CD4-positive, alpha-beta T cell treated with Interleukin-10 for 1 hour (primary cell): ENCODE measurements at places on chromosomes 12 and 14.

GRCh38 chr12:8033153-8034044 lies 883 bp downstream of the FOXJ2 start:
- peak; percentile 66 for DNase-seq

DNA sequence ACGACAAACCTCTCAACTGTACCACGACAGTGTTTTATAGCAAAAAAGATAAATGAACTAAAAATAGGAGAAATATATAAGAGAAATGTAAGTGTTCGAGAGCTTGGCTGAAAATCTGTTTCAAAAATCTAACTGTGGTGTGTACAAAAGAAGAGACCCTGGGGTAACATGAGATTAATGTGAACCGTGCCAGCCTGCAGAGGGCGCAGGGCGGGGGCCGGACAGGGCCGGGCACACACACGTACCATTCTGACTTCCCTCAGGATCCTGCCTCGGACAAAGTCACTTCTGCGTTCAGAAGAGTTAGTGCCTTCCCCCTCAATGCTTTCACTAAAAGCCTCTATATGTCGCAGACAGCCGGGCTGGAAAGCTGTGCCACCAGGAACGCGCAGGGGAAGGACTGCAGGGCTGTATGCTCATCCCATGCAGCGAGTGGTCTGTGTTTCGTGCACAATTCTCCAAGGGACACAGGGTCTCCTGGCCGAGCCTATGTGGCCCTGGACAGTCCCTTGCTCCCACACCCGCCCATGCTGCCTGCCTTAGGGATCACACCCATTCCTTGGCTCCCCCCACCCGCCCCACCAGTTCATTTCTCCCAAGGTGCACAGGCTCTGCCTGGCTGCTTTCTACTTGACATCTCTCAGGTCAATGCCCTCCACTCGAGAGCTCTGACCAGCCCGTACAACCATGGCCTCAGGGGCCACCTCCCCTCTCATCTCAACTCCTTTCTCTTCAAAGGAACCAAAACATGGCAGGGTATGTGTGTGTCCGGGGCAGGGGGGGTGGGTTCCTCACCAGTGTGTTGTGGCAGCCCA lies 8.5 kb downstream of the CDCA4 start:
- no peak for DNase-seq

DNA sequence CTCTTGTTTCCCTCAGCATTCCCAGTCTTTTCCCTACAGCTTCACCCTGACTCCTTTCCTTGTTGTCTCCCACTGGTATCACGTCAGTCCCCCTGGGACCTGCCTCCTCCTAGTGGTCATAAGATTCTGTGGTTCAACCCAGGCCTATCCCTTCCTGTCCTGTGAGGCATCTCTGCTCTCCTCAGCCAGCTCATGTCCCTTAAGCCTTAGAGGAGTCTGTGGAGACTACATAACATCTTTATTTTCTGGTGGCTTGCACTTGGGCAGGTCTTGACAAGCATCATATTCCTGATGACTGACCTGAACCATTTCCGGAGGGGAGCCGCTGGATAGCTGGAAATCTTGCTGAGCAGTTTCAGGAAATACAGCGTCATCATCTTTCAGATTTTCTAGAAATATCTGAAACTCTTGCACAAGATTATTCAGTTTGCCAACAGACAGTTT lies 688 bp downstream of the C12orf71 start:
- DNase-seq: no peak

- DNase-seq: no peak
Measured at GRCh38 chr12:66251049-66251448, 51.2 kb upstream of the HELB start.

GRCh38 chr12:93145086-93145485 lies 216.0 kb upstream of the EEA1 start:
- DNase-seq: no peak

GRCh38 chr12:65840793-65841670 lies 16.7 kb downstream of the HMGA2 start:
- no peak for DNase-seq

GRCh38 chr12:124310178-124310577 lies 15.3 kb downstream of the RFLNA start:
- DNase-seq: no peak

- peak; percentile 61 for DNase-seq
Measured at GRCh38 chr12:131511391-131511802, 199.5 kb upstream of the SFSWAP start.

- no peak for DNase-seq
Measured at GRCh38 chr12:124901003-124901402, 13.4 kb downstream of the UBC start.

GRCh38 chr12:112198120-112198733 lies 72.9 kb downstream of the TRAFD1 start:
- DNase-seq: peak; percentile 50

DNA sequence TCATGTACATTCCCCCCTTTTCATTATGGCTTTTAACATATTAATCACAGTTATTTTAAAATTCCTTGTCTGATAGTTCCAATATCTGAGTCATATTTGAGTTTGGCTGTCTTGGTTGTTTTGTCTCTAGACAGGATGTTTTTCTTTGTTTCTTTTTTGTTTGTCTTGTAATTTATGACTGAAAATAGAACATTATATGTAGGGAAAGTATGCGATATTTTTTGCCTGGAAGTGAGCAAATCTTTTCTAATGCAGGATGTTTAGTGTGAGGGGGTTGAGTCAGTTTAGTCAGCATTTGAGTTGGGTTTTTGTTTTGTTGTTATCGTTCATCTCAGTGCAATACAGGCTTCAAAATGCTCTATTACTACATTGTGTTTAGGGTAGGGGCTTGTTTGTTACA lies 239.7 kb downstream of the SNAPC1 start:
- no peak for DNase-seq

GRCh38 chr12:67915335-67915851 lies 73.9 kb upstream of the IFNG-AS1 start:
- no peak for DNase-seq

GRCh38 chr14:53741479-53742232 lies 215.0 kb downstream of the BMP4 start:
- DNase-seq: no peak

GRCh38 chr14:27506272-27506671 lies 908.4 kb upstream of the NOVA1 start:
- no peak for DNase-seq

- DNase-seq: no peak
Measured at GRCh38 chr14:51581017-51581881, 70.5 kb upstream of the FRMD6 start.

- DNase-seq: no peak
Measured at GRCh38 chr14:62269204-62269603, 507.0 kb downstream of the SNAPC1 start.

GRCh38 chr12:124532331-124532750 lies 35.1 kb downstream of the NCOR2 start:
- DNase-seq: no peak

DNA sequence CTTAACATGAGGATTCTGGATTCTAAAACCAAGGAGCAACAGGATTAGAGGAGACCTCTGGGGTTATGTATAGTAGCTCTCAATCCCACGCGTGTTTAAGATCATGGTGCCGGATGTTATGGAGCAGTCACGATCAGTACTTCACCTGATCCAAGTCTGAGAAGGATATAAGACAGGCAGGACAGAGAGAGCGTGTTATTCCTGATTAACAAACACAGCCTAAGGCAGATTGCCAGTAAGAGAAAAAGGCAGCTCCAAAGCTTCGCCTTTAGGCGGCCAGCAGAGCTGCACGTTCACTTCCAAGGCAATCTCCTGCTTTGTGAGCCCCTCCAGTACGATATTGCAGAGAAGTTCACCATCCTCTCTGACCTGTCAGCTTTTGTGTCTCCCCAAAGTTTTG lies 5.5 kb downstream of the SETD3 start:
- no peak for DNase-seq

DNA sequence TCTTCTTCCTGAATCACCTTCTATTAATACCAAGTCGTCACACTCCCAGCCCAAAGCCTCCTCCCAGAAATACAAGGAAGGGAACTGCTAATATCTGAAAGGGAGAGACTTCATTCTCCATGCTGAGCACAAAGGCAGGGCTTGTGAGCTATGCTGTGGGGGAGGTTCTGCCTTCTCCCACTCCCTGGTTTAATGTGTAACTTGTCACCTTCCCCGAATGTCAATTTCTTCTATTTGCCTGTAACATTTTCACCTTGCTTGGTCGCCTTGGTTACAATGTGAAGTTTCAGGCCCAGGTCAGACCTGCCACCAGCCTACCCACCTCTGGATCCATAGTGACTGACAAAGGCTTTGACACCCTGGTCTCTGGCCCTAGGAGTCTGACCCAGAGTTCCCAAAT lies 82.0 kb upstream of the ESRRB start:
- DNase-seq: no peak

DNA sequence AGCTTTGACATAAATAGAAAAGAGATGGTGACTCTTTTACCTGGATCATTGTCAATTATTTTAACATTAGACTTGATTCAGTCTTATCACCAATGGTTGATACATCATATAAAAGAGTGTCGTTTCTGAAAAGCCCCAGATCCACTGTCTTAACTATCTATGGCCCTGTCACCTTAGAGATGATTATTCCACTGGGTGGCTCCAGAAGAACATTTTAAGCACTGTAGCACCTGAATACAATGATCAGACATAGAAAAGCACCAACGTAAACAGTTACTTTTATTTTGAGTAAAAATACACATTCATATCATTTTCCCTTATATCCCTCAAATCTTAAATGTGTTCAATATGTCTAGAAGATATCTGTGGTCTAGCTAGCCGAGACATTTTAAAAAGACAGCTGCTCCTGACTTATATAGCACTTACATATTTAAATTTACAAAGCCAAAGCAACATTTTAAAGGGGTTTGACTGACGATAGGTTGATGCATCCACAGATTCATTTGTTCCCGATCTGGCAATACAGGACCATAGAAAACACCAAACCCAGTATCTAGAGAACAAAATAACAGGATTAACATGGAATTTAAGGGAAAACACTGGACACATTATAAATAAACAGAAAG lies 32.9 kb downstream of the TSPAN8 start:
- DNase-seq: no peak

DNA sequence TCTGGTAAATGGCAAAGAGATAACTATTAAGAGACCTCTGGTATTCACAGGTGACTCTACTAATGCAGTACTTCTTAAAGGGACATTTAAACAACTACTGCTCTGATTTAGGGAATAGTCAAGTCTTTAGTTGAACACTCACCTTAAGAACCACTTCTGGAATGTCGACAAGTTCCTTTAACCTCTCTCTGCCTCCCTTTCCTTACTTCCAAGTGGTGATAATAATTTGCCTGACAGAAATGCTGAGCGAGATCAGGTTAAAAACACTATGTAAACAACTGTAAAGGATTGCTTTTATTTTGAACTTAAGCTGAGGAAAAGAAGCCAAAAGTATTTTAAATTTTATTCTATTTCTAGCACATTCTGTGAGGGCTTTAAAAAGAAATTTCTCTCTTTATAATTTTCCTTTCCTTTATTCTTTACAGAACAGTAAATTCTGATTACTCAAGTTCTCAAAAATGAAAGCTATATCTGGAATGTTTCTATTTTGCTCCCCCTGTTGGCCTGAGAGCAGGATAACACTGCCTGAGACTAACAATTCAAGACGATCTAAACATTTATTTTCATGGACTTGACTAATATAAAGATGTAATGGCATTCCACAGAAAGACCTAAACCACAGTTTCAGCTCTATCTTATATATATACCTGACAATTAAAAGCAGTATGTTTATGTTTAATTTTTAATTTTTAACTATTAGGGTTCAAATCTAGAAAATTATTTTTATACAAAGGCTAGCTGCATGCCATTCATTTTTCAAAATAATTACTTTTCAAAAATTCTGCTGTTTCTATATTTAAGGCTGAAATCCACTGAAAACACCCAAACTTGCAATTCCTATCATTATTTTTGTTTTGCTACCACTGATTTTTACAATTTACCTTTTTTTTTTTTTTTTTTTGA lies 29.2 kb downstream of the ZCCHC8 start:
- DNase-seq: peak; percentile 76

DNA sequence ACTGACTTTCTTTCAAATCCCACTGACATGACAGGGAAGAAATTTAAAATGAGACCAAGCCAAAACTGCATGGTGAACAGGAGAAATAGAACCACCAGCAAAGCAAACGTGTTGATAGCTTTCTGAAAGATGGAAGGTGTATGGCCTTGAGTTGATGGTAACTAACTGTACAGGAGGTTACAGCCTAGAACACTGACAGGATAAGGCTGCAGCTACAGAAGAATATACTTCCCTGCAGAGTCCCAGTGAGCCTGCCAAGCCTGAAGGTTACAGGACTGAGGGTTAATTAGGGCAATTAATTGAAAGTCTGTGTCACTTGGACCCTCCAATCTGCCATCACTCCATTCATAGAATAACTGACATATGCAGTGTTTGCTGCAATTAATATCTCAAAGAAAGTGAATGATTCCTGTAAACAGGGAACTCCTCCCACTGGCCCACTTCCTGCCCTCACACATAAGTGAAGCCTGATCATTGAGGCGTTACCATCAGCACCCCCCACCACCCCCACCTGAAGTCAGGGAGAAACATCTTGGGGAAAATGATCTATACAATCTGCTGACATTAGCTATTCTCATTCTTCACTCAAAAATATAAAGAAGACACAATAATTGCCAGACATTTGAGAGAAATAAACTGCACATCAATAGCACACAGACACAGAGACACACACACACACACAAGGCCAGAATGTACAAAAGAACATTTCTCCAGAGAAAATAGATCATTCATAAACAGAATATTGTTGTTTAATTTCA lies 73.4 kb downstream of the GTF2A1 start:
- no peak for DNase-seq

DNA sequence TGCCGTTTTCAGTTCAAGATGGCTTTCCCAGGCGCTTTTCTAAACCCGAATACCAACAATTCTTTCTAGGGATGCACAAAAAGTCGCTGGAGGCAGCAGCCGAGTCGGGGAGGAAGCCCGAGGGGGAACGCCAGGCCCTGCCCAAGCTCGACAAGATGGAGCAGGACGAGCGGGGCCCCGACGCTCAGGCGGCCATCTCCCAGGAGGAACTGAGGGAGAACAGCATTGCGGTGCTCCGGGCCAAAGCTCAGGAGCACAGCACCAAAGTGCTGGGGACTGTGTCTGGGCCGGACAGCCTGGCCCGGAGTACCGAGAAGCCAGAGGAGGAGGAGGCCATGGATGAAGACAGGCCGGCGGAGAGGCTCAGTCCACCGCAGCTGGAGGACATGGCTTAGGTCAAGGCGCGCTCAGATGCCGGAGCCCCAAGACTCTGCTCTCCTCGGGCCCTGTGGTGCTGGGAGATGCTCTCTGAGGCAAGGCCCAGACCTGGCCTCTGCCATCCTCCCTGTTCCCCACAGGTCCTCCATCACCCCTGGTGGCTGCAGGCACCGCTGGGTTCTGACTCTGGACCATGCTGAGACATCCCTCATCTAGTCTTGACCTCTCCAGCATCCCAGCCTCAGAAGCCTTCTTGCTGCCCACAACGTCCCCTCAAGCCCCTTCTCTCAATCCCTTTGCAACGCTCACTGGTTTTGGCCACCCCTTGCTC lies 21.4 kb downstream of the VSX2 start:
- DNase-seq: no peak

DNA sequence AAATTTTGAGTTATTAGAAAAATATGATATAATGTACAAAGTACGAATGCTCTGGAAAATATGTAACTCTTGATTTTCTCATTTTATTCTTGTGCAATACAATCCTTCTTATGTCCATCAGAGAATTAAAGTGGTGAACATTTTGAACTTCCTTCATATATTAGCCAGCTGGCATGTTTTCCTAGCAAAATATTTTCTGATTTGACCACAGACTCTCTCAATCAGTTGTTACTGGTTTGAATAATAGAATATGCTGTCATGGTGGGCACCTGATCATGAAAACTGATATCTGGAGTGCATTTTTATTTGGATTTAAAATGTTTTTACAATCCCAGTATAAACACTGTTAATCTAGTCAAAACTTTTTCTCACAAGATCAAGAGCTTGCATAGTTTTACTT lies 24.2 kb downstream of the PARPBP start:
- DNase-seq: no peak
